ENCODE measurements at places on chromosomes 6 and 20.

DNA sequence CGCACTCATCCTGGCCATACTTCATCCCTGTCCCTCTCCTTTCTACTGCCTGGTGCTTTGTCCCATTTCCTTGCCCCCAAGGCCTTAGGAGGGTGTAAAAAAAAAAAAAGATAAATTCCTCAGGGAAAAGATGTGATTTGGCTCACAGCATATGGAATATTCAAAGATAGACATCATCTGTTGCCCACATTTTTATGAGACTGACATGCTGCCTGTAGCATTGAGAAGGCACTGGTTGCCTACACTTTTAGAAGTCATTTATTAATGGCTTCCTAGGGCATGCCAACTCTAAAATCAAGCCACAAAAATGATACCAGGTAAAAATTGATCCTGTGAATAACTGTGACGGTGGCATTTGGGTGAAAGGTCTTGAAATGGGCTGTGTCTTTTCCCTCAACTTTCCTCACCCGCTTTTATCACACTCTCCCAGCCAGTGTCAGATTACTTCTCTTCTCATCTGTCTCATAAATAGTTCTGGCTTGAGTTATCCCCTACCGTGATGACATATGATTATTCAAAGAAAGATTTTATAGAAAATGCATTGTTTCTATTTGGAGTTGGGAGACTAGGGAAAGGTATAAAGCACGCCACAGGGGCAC, 139.4 kb downstream of the CARMIL1 start:
- no peak for DNase-seq

DNA sequence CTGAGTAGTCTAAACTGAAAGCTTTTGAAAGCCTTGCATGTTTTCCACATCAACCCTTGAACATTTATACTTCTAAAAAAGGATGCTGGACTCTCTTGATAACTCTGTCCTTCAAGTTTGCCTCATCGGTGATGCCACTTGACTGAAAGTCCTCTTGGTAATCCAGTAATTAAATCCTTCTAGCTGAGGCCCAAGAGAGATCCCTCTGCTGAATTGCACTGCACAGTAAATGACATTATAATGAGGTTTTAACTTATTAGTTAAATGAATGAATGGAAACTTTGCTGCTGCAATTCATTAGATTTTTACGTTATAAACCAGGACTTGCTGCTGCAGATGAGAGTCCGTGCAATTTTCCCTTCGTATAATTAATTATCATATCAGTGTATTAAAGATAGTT, 363.9 kb upstream of the FLRT3 start:
- no peak for DNase-seq

DNA sequence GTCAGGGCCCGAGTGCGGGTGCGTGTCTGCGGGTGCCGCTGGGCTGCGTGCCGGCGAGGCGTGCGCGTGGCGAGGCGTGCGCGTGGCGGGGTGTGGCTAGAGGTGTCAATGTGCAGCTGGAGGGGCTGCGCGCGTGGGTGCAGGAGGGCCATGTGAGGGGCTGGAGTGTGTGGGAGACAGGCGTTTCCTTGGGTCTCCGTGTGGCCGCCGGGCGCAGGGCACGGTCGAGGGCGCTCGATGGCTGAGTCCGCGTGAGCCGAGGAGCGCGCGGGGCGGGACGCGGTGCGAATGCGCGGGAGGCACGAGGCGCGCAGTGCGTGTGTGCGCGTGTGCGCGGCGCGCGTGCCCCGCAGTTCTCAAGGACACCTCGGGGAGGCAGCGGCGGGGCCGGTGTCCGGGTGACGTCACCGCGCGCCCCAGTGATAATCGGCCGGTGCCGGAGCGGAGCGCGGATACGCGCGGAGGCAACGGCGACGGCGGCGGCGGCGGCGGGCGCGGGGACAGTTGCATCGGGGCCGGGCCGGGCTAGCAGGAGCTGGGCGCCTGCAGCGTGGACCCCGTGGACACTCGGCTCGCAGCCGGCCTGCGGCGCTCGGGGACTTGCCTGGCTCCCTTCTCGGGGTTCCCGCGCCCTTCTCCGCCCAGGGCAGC, 38.7 kb downstream of the YTHDF1 start:
- DNase-seq = no peak

DNA sequence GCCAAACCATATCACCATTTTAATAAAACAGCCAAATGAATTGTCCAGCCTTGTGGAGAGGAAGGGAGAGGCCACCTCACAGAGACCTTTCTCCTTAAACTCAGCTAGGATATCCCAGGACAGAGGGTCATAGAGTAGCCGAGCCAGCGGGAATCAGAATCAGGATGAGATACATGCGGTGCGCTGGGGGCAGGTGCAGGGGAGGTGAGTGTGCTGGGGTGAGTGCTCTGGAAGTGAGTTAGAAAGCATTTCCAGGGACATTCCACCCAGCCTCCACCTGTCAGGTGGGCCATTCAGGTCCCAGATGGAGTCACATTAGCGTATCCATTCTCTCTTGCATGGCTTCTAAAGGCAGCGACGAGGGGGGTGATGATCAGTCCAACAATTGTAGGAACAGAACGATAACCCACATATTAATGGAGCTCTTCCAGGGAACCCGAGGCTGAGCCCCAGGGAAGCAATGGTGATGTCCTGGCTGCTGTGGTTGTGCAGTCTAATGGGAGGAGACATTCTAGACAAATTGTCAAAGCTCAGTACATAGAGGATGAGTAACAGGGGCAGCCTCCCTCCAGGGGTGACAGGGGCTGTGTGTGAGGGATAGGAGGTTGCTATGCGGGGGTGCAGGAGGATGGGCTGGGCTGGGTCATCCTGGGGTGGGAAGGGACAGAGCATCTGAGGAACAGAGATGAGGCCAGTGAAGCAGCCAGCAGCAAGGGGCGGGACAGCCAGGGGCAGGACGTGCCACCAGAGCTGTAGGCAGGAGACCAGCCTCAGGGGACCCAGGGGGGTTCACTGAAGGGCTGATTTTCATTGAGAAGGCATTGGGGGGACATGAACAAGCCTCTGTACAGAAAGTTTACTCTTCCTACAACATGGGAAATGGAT, 88.7 kb upstream of the FRMD1 start:
- DNase-seq = no peak

DNA sequence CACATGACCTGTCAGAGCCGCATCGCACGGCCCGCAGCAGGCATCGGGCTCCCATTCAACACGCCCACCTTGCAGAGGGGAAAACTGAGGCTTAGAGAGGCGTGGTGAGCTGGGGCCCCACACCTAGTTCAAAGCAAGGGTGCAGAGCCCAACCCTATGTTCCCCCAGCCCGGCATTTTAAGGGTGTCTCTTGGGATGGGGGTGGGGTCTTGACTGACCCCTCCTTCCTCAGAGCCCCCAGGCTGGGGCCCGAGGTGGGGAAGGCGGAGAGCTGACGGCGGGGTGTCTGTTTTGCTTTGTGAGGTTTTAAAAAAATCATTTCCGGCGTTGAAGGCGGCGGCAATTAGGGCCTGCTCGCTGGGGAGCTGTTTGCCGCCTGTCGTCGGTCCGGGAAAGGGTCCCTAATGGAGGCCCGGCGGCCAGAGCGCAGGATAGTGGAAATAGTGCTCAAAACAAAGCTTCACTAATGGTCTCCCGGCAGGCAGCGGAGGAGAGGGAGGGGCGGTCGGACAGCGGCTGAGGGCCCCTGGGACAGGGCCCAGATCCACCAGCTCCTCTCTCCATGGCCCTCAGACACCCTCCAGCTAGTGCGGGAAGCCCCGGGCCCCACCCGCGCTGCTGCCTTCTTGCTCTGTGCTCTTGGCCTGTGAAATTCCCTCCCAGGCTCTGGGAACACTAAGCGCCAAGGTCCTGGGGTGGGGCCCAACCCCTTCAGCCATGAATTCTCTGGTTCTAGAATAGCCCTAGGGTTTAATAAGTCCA, 11.9 kb downstream of the VSTM2L start:
- DNase-seq = no peak

GRCh38 chr6:126385536-126385935, 45.6 kb downstream of the CENPW start:
- DNase-seq = no peak

- DNase-seq = no peak
These were observed 460.9 kb downstream of the GJA1 start for GRCh38 chr6:121896363-121896762.

DNA sequence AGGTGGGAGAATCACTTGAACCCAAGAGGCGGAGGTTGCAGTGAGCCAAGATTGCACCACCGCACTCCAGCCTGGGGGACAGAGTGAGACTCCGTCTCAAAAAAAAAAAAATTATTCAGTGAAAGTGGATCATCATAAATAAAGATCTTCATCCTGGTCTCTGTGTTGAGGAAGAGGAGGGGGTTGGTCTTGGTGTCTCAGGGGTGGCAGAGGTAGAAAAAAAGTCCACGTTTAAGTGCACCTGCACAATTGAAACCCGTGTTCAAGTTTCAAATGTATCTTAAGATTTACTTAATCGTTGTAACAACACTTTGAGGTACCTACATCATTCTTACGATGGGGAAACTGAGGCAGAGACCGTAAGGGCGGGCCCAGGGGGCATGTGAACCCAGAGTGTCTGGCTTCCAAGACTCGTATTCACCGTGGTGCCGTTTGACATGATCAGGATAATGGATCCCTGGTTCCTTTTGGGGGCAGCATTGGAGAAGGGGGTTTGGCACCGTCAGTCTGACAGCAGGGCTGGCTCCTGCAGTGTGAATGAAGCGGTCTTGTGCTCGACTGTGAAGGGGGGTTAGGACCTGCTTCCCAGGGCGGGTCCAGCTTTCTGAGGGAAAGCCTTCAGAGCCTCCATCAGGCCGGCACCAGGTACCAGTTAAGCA, 32.9 kb upstream of the ID1 start:
- no peak for DNase-seq

DNA sequence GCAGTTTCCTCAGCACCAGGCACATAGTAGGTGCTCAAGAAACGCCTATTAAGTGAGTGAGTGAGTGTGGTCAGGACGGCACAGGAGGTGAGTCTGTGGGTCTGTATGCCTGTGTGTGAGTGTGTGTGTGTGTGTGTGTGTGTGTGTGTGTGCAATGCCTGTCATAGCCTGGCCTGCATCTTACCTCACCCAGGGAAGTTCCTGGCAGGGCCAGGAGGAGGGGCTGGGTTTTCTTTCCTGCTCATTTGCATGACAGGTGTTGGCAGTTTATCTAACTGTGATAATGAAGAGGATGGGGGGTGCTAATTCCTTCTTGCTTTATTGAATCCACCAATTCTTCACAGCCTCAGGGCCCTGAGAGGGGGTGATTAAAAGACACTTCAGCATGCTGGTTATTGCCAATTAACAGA, 146.7 kb upstream of the MLN start:
- no peak for DNase-seq

DNA sequence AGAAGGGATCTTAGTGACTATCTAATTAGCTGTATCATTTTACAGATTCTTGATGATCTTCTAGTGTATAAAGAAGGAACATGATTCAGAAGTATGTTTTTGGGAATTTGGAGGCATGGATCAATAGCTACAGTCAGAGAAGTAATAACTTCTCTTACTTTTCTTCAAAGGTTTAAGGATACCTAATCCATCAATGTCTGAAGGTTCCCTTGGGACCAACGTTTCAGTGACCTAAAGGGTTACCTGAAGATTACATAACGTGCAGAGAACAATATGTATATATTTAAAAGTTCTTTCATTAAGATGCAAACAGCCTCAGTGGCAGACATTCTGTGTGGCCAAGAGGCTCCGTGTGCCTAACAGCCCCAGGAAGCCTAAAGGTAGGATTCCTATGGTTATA, 3.2 kb downstream of the HDAC2 start:
- DNase-seq = no peak

GRCh38 chr6:146968041-146968760, 236.0 kb upstream of the STXBP5 start:
- no peak for DNase-seq

DNA sequence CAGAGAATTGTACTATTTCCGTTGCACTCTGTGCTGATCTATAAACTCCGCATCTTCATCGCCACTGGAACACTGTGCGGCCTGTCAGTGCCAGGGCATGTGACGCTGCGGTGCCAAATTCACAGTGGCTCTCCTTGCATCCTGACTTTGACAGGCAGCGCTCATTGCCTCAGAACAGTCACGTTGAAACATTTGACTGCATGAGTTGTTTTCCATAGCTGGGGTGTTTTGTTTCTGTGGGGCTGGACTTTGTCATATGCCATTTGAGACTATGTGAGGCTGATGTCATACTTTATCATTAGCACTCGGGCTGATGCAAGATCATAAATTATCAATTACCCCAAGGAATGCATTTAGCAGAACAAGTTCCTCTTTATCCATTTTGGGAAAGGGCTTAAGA, 32.7 kb downstream of the CFAP61 start:
- DNase-seq = no peak

DNA sequence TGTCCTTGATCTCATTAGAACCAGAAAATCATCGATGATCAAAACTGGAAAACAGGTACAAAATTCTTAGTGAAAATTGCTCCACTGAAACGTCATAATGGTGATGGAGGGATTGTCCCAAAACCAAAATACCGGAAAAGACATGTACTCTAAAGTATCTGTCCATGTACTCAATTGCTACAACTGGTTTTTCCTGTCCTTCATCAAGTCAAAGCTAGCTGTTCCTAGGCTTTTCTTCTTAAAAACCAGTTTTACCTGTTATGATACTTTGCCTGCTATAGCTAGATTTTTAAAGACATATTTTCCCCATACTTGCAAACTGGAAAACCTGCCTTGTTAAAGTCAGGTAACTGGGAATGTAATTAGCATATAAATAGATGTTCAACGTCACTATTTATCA, 50.5 kb upstream of the LRRC1 start:
- DNase-seq = no peak

- DNase-seq = no peak
These were observed 44.4 kb downstream of the TRAM2 start for GRCh38 chr6:52532457-52532856.

DNA sequence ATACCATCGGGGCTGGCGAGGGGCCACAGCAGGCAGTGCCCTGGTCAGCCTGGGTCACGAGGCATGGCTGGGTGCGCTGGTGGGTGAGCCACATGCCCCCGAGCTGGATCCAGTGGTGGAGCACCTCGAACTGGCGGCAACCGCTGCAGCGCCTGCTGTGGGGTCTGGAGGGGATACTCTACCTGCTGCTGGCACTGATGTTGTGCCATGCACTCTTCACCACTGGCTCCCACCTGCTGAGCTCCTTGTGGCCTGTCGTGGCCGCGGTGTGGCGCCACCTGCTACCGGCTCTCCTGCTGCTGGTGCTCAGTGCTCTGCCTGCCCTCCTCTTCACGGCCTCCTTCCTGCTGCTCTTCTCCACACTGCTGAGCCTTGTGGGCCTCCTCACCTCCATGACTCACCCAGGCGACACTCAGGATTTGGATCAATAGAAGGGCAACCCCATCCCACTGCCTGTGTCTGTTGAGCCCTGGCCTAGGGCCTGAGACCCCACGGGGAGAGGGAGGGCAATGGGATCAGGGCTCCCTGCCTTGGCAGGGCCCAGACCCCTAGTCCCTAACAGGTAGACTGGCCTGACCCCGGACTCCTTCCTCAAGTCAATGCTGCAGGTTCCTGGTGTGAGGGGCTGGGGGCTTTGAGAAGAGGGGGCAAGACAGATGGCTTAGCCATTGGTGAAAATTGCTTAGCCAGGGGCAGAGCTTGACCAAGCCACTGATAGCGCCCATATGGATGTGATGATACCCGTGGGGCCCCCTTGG, 598 bp downstream of the TMEM239 start:
- no peak for DNase-seq

Data from SIG-M5 (cell line).